T-helper 2 cell treated with Interferon-gamma antibody and Interleukin-4, amounts not matched to agents 100 ng/mL and 5 ng/mL, for 36 hours (primary cell): ENCODE measurements at places on chromosomes 1 and 21. TPM values are rescaled to one million over a fixed set of nuclear protein-coding genes. Genes with fewer than 3 reads are reported as not detected.

EDN2 gene
- not detected in 2 replicates for total RNA-seq

EBNA1BP2 gene
- 56.0 and 59.4 TPM in 2 replicates for total RNA-seq

RGSL1 gene
- not detected in 2 replicates for total RNA-seq

LIPI gene
- not detected in 2 replicates for total RNA-seq

DCDC2B gene
- not detected in 2 replicates for total RNA-seq

DTL gene
- total RNA-seq, result 73.7 and 75.9 TPM in 2 replicates

AADACL4 gene
- not detected in 2 replicates for total RNA-seq

MROH9 gene
- not detected in 2 replicates for total RNA-seq
